ENCODE measurements at places on chromosomes 7 and 10.

GRCh38 chr7:124074007-124074406 lies 41.1 kb upstream of the TMEM229A start:
- DNase-seq: no peak

DNA sequence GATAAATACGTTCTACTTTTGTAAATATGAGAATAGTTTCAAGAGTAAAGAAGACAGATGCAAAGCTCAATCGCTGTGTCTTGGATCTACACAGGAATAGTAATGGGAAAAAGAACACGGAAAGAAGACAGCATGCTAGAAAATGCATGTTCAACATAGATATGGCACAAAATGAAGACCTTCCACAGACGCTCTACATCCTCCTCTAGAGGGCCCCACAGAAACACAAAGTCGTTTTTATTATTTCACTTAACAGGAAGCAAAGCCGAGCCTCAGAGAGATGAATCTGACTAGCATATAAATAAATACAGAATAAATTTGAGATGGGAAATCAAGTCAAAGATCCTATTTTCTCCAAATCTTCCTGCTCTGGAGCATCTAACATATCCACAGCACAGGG lies 292.6 kb downstream of the PARD3 start:
- no peak for DNase-seq

- no peak for DNase-seq
Measured at GRCh38 chr10:18179891-18180290, 39.7 kb downstream of the CACNB2 start.

DNA sequence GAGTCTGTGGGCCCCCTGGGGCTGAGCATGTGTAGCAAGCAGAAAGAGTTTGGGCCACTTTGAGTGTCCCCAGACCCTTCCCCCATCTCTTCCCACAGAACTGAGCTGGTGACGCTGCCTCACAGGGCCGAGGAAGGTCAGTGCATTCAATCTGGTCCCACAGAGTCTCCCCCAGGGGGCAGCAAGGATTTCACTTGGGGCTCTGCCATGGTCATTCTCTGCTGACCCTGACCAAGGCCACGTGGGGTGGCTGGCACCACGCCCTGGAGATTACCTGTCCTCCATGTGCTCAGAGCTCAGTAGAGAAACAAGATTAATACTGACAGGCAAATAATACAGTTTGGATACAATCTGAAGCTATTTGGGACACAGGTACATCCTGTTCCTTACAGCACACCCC lies 30.2 kb downstream of the ADRA2A start:
- no peak for DNase-seq

- DNase-seq: no peak
Measured at GRCh38 chr10:24574161-24574560, 149.5 kb downstream of the ARHGAP21 start.

- DNase-seq: no peak
Measured at GRCh38 chr10:14612873-14613587, 161.7 kb downstream of the FAM107B start.

DNA sequence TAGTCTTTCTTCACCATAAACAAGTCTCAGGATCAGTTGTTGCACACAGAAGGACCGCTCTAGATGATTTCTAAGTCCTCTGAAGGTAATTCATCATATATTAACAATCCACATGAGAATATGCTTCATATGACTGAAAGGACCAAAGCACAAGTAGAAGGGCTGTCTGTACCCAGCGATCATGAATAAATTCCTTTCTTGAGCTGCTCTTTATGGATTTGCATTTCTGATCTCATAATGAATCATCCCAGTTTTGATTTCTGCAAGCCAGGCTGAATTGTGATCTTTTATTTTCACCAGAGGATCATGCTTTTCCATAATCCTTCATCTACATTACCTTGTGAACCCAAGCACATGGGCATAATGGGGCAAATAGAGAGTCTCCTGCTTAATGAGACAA lies 675.6 kb downstream of the MAGI2 start:
- peak; percentile 40 for DNase-seq

- DNase-seq: no peak
Measured at GRCh38 chr7:240146-240676, 47.8 kb downstream of the FAM20C start.
